KG1 (cell line): ENCODE measurements at places on chromosomes 4 and X.

DNA sequence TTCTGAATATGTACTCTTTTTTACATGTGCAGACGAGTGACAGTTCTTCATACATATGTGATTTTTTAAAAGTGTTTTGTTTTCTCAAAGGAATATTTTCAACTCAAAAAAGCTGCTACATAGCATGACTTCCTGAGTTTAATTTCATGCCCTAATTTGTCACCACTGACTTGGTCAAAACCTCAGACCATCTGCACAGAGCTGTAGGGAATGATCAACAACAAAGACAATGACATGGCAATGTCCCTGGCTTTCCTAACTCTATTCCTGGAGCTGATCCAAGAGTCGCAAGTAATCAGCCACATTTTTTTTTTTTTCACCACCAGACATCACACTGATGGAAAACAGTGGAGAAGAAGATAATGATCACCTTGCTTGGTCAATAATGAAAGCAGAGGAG is 97.7 kb downstream of the TMA16 start:
- DNase-seq, result no peak

GRCh38 chr4:74608151-74608949 is 163.4 kb downstream of the AREG start:
- DNase-seq, result no peak

DNA sequence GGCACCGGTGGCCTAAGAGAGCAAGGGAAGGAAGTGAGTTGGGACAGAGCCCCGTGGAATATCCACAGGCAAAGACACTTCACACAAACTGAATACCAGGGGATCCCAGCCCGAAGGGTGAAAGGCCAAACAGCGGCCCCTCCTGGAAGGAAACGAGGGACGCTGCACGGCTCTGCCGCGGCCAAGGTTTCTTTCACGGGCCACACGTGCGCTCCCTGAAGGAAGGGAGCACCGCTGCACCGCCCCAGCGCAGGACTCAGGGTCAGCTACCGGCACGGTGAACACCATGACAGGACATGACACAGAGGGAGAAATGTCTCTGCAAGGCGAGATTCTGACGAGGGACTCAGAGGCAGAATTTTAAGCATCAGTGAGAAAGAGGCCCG is 31.5 kb upstream of the GTPBP6 start:
- DNase-seq, result no peak

DNA sequence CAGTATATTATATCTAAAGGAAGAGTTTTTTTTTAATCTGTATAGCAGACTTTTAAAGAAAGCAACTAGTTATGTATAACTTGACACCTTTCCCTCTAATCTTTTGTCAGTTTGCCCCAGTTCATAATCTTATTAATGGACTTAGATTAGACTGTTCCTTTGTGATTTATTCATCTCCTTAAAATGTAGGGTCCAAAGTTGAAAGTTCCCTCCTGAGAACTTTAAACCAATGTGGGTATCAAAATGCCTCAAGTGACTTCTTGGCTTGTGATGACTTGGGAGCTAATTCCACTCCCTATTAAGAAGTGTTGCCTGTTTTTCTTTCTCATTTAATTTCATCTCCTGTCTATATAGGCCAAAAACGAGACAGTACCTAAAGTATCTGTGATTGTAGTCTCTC is 6.3 kb upstream of the SDAD1 start:
- DNase-seq, result no peak
